Activated naive CD8-positive, alpha-beta T cell treated with anti-CD3 and anti-CD28 coated beads, Interleukin-2, amount 10 ng/mL, durations not matched to agents 7 days and 5 days (primary cell): ENCODE measurements at places on chromosomes 16 and 17. TPM values are rescaled to one million over a fixed set of nuclear protein-coding genes. Genes with fewer than 3 reads are reported as not detected.
A peak's percentile ranks its signal among the peaks of the same experiment; 100 is the strongest.

DNA sequence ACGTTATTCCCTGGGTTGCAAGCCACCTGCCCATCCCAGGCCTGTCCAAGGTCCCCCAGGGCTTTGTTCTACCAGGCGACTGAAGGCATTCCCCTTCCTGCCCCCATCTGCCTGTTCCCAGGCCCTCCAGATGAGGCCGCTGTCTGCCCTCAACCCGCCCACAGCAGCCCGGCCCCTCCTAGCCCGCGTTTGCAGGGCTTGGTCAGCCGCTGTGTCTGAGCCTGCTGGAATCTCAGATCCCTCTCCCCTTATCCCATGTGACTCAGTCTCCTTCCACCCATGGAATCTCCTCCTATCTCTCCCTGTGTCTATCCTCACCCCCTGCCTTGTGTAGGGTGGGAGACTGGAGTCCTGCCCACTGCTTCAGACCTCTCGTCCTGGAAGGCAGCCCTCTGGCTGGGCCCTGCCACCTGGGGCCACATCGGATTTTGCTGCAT, 186.0 kb upstream of the TNRC6C start:
- peak; percentile 76 for DNase-seq

BCL6B gene
- 0.36 TPM for total RNA-seq

- no peak for DNase-seq
Observed at GRCh38 chr16:53974484-53975080, 270.6 kb downstream of the FTO start.

DNA sequence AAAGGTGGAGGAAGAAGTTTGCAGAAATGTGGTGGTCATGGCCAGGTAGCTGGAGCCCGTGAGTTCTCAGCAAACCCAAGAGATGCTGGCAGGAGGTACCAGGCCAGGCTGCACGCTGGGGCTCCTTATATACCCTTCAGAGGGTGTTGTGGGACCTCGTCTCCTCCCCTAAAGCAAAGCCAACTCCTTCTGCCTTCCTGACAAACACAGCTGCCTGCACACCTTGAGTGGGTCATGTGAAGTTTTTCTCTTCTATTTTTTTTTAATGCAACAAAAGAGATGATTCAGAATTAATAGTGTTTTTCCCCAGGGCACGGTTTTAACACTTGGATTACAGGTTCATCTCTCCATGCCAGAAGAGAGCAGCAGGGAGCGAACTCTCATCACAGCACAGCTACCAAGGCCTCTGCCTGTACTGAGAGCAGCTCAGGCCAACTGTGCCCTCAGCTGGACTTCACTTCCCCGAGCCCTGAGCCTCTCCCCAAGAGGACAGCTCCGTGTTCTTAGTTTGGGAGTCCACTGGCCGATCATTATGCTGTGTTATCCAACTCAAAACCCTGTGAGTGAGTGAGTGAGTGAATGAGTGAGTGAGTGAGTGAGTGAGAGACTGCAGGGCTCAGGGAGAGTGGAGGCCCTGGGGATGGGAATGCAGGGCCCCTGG, at the start of gene KRT15:
TSS of gene KRT15 (minus strand) at position 102 of the 661 bp plus-strand sequence. CDS start at position 39, 63 bp downstream.
- DNase-seq, result no peak

GRCh38 chr17:74697515-74697914, 15.2 kb downstream of the CD300LF start:
- DNase-seq, result no peak

GRCh38 chr17:73824321-73824720, 180.1 kb upstream of the SDK2 start:
- no peak for DNase-seq

- no peak for DNase-seq
Observed at GRCh38 chr17:39651923-39652586, 13.1 kb upstream of the TCAP start.

DNA sequence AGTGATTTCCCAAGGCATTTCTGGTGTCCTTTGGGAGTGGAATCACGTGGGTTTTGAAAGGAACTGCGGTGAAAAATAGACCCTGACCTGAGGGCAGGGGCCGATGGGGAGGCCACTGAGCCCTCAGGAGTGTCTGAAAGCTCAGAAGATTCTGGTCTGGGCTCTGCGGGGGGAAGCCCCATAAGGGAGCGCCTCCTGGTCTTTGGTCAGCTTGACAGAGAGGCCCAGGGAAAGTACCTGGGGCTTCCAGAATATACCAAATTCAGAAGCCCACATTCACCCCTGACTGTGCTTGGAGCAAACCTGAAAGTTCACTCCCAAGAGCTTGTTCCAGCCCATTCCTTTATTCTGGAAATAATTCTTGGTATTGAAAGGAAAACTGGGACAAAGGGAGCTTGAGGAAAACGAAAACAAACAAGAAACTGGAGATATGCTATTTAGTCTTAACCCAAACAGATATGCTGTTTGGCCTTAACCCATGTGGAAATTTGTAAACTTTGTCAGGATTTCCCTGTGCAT, 23.2 kb upstream of the NAGLU start:
- DNase-seq, result no peak

GPRC5C gene
- total RNA-seq, result not detected

DNA sequence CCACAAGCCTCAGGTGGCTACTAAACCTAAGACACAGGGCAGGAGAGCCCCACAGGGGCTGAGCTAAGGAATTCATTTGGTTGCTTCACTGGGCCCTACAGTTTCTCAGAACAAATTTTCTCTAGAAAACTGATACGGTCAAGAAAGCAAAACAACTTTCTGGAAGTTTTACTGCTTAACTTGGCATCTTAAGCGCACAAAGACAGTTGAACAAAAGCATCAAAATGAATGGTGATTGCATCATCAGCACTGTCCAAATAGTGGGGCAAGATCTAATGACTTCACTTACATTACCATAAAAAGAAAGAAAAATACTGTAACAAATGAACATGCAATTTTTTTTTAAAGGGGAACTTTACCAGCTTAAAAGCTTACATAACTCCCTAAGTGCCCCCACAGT, 47.6 kb downstream of the XPO6 start:
- DNase-seq, result no peak

OTOP2 gene
- total RNA-seq, result not detected

GRCh38 chr17:66904760-66905624, 59.5 kb upstream of the CACNG4 start:
- no peak for DNase-seq

GRCh38 chr17:82023447-82024241, 539 bp downstream of the LRRC45 start:
- no peak for DNase-seq

DNA sequence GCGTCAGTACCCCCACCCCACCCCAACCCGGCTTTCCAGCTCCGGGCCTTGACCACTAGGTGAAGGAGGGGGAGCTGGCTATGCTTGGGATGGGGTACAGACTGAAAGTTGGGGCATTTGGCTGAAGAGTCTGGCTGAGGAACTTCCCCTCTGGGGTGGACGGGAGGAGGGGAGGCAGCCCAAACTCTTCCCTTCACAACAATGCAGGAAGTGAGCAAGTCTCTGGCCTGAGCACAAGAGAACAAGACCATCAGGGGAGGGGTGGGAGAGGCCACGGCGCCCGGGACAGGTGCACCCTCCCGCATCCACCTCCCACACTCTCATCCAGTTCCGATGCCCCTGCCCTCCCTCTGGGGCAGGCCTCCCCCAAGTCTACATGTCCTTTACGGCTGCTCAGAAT, 5.6 kb downstream of the USH1G start:
- DNase-seq, result no peak

OR1F1 gene
- total RNA-seq, result not detected

DNA sequence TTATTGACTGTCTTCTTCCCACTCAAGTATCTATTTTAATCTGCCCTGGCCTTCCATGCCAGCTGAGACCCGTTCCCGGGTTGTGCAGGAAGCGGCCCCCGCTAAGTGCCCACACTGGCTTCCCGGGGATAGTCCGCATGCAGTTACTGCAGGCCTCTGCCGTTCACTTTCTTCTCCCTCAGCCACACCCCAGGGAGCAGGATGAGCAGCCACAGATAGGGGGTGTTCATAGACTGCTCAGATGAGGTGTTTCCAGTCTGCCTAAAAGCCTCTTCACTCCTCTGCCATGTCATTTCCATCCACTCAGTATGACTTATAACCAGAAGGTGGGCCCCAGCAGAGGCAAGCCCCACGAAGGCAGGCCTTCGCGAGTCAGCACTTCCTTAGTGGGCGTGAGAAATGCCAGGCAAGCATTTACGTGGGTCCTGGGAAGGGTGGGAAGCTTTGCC, 7.7 kb downstream of the MED9 start:
- DNase-seq, result no peak

SLC6A2 gene
- total RNA-seq, result not detected

DNA sequence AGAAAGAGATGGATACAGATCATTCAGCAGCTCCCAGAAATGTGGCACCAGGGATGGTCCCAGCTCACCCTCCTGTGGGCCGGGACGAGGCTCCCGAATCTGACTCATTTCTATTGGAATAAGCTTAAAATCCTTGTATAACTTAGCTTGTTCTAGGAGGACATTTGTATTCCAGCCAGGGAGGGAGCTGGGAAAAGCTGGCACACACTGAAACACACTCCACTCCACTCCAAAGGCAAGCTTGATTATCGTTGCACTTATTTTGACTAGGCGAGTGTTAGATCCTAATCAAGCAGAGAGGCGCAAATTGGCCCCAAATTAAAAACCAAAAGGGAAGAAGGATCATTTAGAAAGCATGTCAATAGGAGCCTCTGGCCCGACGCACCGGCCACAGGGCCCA, 339.5 kb downstream of the HS3ST4 start:
- DNase-seq, result no peak

DNA sequence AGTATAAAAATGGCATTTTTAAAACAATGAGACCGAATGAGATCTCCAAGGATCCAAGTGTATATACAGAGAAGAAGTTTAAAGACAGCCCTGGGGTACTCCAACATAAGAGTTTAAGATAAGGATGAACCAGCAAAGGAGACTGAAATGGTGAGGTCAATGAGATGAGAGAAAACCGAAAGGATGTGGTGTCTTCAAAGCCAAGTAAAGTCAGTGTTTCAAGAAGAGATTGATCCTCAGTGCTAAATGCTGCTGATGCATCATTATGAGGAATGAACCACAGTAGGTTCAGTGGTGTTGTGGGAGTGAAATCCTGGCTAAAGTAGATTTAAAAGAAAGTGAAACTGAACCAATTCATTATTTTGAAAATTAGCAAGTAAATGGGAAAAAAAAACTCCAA, 38.1 kb upstream of the NLK start:
- DNase-seq, result no peak

- DNase-seq, result no peak
Observed at GRCh38 chr17:31466096-31466760, 74.8 kb downstream of the RAB11FIP4 start.
